ENCODE measurements at places on chromosomes 7 and 10. TPM values are rescaled to one million over a fixed set of nuclear protein-coding genes. Genes with fewer than 3 reads are reported as not detected.

- DNase-seq: no peak
Observed at GRCh38 chr10:112801748-112802147, 148.3 kb upstream of the TCF7L2 start.

DNA sequence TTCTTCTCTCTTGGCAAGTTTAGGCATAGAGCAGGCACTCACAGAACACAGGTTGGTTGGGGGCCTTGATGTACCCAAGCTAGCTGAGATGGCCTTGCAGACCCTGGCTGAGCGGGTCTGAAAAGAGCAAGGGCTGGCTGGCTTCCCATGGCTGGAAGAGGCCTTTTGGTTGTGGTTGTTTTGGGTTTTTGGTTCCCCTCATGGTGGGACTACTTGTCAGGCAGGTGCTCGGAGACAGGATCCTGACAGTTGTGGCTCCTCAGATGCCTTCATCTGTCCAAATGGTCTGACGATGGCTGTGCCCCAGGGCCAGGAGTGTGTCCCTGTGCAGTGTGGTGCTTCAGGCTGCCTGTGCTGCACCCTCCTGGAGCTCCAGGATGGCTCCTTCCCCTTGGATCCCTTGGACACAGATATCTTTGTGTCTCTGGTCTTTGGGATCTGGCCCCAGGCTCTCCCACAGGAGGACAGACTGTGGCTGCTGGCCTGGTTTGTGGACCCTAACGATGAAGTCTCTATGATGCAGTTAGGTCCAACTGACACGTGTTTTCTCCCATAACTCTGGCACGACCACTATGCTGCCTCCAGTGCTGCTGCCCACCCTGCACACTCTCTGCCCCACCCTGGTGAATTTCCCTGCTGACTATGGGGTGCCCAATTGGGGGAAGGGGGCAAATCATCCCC lies 321.5 kb upstream of the ZNF32 start:
- DNase-seq: no peak

The GHITM gene
- 259 TPM for total RNA-seq

DNA sequence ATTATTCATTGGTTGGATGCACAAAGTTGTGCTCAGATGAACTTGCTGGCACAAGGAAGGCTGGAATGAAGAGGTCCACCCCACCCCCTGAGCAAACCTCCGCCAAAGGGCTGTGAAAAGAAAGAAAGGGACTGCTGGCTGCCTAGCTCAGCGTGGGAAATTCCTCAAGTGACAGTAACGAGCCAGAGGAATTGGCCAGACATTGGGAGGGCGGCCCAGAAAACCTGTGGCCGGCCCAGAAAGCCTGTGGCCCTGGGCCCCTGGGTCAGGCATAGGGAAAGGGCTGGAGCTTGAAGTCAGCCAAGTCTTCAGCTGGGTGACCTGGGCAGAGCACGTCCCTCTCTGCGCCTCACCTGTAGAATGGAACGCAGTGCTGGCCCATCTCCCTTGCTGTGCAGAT lies 30.6 kb upstream of the CTBP2 start:
- no peak for DNase-seq

DNA sequence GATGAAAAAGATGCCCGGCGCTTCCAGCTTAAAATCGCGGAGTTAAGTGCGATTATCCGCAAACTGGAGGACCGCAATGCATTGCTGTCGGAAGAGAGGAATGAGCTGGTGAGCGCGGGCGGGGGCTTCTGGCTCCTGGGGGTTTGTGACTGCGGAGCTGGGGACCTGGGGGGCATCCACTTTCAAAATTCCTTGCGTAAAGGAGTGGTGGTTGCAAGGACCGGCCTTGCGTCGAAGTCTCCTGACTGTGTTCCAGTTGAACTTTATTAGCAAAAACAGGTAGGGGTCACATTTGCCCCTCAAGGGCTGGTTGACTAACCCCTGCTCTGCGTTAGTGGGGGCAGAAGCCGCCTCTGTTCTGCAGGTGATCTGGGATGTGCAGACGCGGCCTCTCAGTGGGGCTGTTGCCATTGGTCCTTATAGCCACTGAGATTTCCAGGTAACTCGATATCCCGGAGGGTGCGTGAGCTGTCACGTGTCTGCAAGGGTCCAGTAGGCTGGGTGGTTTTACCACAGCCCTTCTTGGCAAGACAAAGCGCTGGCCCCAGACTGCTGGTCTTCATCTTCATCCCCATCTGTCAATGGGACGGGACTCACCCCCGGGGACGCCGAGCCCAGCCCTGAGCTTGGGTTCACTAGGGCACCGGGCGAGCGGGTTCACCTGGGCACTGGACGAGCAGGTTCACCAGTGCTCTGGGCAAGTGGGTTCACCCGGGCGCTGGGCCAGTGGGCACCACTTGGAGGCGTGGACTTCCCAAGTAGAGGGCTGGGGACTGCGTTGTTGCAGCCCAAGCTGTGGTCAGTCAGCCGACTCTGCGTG lies 51.5 kb upstream of the DPYSL4 start:
- DNase-seq: no peak

DNA sequence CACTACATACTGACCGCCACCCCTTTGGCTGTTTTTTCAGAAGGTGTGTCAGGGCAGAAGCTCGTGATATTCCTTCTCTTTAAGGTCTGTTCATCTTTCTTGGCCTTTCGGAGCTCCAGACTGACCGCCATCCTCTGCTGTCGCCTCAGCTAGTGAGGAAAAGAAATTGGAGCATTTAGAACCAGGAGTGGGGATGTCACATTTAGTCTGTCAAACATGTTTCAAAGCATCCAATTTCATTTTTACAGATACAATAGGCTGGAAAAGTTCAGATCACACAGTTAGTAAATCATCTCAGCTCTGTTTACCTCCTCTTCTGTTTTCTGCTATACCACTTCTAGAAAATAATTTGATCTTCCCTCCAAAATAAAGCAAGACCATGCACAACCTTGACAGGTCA lies 4.8 kb downstream of the KPNA7 start:
- no peak for DNase-seq

DNA sequence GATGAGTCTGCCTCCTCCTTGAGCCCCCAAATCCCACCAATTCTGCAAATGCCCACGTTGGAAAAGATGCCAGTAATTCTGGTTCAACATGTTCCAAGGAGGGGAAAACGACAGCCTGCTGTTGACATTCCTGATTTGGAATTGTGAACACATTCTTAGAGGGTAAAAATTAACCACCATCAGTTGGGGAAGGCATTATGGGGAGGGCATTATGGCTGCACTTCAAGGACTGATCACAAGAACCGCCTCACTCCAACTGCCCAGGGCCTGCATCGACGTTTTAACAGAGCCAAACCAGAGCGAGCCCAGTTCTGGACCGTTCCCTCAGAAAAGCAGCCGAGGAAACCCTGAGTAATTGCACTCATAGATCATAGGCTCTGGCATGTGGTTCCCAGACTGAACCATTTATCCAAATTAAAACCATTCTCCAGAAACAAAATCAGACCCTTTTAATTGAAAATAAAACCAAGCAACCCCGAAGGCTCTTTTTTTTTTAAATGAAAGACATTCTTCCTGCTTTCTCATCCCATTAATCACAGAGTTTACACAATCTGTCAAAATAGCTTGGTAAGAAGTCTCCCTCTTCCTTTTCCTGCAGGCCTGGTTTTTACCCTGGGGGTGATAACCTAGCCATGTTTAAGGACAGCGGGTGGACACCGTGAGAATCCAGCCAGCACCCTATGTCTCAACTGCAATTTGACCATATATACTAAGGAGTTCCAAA lies 8.0 kb downstream of the TNS3 start:
- DNase-seq: peak; percentile 94

DNA sequence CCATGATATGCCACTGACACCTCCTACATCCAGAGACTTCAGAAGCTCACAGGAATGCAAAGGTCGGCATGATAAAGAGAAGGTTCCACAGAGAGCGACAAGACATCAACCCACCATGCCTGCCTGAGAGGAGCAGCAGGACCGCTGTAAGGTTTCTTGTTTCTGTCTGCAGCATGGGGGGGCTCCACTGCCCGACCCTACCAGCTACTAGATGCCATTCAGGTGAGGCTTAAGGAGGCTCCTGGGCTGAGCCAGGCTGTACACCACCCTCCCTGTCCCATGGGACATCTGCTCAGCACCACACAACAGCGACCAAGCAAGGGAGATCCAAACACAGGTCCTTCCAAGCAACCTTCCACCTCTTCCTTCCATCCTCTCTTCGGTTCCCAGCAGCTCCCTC lies 234.6 kb downstream of the TNS3 start:
- DNase-seq: no peak

The SLC26A4 gene
- total RNA-seq: 0.50 TPM

DNA sequence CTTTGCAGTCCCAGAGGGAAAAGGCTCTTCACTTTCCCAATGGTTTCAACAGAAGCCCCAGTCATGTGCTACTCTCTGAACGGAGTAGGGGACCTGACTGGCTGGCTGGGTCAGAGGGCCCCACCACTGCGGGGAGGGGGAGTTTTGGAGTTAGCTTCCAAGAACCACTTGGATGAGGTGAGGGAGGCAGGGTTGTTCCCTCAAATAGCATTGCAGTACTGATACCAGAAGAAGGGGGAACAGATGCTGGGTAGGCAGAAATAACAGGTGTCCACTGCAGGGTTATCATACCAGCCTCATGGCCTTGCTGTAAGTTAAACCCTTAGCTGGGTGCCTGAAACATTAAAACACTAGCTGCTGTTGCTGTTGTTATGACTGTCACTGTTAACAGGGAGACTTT lies 131.3 kb downstream of the UBE2H start:
- DNase-seq: no peak

The PRR15 gene
- total RNA-seq: not detected

- DNase-seq: no peak
Observed at GRCh38 chr10:58968389-58968755, 208.1 kb upstream of the PHYHIPL start.

DNA sequence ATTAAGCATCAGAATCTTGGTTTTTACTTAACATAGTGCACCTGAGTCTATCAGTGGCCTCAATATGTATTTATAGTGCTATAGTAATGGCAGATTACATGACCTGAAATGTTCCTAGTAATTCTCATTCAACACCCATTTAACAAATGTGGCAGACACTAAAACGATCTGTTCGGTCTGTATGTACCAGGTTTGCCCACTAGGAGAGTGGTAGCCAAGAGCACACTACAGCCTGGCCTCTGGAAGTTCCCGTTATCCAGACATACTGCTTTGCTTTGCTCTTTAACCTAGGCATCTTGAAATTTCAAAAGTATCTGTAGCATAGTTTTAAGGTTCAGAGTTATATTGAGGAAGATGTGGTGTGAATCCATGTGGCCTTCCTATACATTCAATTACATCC lies 395.7 kb upstream of the NRG3 start:
- DNase-seq: no peak

DNA sequence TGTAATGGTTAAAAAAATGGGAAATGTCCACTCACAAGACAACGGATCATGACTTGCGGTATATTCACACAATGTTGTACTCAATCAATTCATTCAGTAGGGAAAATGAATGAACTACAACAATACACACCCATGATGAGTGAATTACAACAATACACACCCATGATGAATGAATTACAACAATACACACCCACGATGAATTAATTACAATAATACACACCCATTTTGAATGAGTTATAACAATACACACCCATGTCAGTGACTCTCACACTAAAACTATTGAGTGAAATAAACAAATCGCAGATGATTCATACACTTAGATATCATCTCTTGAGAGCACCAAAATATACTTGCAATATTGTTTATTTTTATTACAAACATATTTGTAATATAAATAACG lies 174.6 kb downstream of the FRMD4A start:
- DNase-seq: no peak

DNA sequence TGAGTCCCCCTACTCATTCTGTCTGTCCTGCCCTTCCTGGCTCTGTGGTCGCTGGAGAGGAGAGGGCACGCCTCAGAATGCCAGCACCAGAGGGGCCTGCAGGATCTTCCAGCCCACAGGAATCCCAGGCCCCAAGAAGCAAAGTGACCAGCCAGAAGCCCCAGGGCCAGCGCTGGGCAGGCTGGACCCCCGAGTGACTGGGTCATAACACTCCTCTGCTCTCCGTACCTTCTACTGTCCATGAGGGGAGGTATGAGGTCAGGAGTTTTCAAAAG lies 102.6 kb upstream of the GPR26 start:
- DNase-seq: no peak

DNA sequence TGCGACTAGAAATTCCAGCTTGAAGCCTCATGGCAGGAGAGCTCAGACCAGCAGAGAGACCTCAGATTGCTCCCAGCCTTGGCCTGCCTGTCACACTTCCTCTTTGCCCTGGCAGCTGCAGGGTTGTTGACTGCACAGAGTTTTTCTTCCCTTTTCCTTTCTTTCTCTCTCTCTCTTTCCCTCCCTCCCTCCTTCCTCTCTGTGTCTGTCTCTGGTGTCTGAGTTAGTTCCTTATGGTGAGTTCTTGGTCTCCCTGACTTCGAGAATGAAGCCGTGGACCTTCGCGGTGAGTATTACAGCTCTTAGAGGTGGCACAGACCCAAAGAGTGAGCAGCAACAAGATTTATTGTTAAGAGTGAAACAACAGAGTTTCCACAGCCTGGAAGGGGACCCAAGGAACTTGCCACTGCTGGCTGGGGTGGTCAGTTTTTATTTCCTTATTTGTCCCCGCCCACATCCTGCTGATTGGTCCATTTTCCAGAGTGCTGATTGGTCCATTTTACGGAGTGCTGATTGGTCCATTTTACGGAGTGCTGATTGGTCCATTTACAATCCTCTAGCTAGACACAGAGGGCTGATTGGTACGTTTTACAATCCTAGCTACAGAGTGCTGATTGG lies 266.3 kb downstream of the RPS24 start:
- peak; percentile 12 for DNase-seq

DNA sequence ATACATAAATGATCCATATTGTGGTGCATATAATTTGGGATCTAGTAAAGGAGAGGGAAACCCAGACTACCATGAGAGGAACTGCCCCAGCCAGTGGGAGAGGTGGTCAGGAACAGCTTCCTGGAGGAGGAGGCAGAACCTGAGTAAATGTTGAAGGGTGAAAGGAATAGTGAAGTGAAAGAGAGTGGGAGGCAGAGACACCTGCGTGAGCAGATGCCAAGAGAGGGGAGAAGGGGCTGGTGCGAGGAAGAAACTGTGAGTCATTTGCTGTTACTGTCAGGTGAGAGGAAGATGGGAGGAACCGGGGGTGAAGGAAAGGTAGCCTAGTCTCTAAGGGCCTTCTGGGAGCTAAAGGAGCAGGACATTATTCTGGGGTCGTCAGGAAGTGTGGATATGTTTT lies 294.8 kb downstream of the GRID1 start:
- DNase-seq: no peak

The ZNF365 gene
- total RNA-seq: 5.8 TPM

DNA sequence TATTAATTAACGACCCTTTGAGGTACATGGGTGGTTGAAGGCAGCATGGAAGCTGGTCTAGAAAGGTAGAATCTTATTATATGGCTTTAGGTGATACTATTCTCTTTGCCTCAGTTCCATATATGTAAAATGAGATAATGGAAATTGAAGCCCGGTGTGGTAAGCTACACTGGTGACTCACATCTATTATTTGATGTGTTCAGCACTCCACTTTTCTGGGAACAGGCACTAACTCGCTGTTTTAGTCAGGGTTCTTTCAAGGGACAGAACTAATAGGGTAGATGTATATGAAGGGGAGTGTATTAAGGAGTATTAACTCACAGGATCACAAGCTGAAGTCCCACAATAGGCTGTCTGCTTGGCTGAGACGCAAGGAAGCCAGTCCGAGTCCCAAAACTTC lies 4.4 kb upstream of the TRUB1 start:
- peak; percentile 59 for DNase-seq

The GBX1 gene
- total RNA-seq: not detected

All from fibroblast of lung (primary cell).